ENCODE measurements at places on chromosomes 12 and 14. TPM values are rescaled to one million over a fixed set of nuclear protein-coding genes. Genes with fewer than 3 reads are reported as not detected.

GRCh38 chr12:105470601-105471000, 140.1 kb downstream of the C12orf75 start:
- DNase-seq, result no peak

GRCh38 chr12:21172079-21172478, 41.1 kb downstream of the SLCO1B1 start:
- DNase-seq, result no peak

DNA sequence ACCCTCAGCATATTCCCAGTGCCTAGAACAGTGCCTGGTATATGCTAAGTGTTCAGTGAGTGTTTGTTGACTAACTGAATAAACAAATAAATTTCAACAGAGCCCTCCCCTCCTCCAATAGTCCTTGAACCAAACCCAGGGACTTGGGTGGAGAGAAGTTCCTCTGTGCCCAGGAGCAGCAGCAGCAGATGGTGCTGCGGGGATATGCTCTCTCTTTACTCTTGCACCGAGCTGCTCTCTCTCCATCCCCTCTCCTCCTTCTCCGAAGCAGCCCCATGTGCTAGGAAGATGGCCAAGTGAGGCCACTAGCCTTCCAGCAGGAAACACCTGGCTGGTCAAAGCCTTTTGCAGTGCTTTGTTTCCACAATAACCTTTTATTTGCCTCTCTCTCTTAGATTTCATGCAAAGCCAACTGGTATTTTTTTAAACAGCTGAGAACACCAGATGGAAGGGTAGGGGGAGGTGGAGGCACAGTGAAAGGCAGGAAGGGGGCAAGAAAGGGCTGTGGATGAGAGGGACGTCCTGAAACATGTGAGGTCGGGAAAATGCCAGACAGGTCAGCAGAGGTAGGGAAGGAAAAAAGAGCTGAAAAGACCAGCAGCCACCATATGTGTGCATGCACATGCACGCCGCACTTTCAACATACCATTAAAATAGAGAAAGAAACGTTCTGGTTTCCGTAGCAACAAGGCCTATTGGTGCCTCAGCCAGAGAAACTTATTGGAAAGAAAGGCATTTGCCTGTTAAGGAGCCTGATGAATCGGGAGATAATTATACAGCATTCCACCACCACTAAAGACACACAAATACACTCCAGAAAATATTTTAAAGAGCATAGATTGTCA, 78.9 kb downstream of the EMP1 start:
- DNase-seq, result no peak

GRCh38 chr12:23084236-23084995, 459.4 kb downstream of the ETNK1 start:
- DNase-seq, result peak; percentile 84

DNA sequence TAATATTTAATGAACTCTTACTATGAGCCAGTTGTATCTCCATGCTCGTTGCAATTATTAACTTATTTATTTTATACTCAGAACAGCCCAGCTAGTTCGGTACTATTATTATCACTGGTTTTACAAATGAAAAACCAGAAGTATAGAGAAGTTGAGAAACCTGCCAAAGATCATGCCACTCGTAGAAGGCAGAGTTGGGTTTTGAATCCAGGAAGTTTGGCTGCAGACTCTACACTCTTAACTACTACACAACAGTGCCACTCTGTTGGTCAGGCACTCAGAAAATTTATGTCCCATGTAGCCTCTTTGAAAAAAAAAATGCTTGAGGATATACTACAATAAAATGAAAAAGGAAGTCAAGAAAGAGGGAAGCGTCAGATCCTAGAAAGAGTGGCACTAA, 71.5 kb upstream of the ARID2 start:
- DNase-seq, result no peak

GRCh38 chr12:127245437-127245836, 1021.5 kb upstream of the TMEM132C start:
- DNase-seq, result no peak

DNA sequence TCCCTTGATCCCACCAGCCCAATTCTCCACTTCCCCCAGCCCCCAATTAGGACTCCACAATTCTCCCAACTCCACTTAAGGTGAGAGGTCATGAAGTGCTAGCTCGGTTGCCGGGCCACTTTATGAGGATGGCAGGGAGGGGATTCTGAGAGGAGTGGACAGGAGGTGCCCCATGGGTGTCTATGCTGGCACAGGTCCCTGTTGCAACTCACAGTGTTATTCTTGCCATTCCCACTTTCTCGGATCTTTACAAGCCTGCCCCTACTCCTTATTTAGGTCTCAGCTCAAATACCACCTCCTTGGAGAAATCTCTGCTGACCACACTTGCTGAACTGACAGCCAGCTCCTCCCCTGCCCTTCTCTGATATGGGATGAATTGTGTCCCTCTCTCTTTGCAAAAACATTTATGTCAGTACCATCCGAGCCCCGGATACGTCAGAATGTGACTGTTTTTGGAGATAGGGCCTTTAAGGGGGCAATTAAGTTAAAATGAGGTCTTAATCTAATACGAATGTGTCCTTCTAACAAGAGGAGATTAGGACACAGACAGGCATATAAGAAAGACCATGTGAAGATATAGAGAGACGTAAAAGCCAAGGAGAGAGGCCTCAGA, 4.2 kb upstream of the LGALS3 start:
- no peak for DNase-seq

- DNase-seq, result no peak
Measured at GRCh38 chr12:131732-132495, 65.3 kb downstream of the IQSEC3 start.

- DNase-seq, result no peak
Measured at GRCh38 chr12:74321381-74321780, 216.3 kb upstream of the ATXN7L3B start.

DLGAP5 gene
- total RNA-seq, result 8.9 TPM
